Kidney (tissue), 22 donors: ENCODE measurements at places on chromosomes 7 and 10.
A peak's percentile ranks its signal among the peaks of the same experiment; 100 is the strongest.

DNA sequence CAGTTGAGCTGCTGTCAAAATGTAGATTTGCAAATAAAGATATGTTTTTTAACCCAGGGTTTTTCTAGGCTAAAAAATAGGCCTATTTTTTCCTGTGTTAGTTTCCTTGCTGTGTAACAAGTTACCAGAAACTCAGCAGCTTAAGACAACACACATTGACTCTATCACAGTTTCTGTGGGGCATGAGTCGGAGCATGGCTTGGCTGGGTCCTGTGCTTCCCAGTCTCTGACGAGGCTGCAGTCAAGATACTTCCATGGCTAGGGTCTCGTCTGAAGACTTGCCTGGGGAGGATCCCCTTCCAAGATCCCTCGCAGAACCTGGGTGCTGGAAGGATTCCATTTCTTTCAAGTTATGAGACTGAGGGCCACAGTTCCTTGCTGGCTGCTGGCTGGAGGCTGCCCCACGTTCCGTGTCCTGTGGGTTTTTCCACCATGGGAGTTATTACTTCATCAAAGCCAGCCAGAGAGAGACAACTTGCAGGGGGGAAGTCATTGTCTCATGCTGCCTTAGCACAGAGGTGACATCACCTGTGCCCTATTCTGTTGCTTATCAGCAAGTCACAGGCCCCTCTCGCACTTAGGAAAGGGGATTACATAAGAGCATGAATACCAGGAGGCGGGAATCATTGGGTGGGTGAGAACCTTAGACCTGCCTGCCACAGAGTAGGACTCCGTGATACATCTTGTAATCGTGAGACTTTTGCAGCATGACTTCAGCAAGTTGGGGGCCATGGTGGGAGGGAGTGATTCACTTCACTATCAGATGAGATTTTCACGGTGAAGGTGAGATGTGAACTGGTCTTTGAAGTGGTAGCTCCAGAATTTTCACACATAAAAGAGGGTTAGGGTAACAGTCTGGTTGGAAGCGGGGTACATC is 77.9 kb downstream of the CCNY start:
- DNase-seq = no peak

DNA sequence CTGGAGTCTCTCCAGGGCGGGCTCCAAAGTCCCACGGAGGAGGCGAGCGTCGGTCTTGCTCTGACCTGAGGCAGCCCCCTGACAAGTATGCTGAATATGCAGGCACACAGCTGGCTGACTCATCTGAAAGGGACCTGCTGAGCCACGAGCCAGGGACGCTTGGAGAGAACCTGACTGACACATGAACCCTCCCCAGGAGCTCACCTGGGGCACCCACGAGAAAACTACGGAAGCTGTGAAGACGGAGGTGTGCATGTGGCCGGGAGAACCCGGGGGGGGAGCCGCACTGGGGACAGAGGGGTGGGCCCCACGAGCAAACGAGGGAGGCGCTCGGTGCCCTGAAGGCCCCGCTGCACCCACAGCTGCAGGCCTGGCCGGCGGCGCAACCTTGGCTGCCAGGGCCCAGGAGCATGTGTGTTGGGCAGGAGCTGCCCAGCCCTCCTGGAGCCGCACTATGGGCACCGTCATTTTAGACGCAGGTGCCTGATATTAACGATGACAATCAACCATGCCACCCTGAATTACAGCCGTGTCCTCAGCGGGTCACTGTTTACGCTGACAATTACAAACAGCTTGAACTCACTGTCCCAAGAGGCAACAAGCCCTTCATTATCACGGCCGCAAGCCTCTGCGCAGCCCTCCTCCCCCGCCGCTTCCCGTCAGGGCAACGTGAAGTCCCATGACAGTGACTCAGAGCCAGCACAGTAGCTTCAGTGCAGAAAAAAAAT is 64.7 kb downstream of the DIP2C start:
- DNase-seq = peak; percentile 93

- DNase-seq = peak; percentile 93
Observed at GRCh38 chr10:11270135-11270857, 252.6 kb downstream of the CELF2 start.

GRCh38 chr10:95245425-95246055 is 45.3 kb downstream of the PDLIM1 start:
- no peak for DNase-seq
